HFFc6 (cell line): ENCODE measurements at places on chromosomes 16 and 17. TPM values are rescaled to one million over a fixed set of nuclear protein-coding genes. Genes with fewer than 3 reads are reported as not detected.

Gene MYO15A
- 0.12 to 0.15 TPM in 2 of 3 replicates, not detected in the other for total RNA-seq

Gene TAF1C
- total RNA-seq, result 27.3 to 30.8 TPM (median 28.2 TPM) in 3 replicates

Gene SECTM1
- 1.5 to 2.8 TPM (median 2.0 TPM) in 3 replicates for total RNA-seq

Gene ITGB4
- total RNA-seq, result 0.70 and 0.85 TPM in 2 replicates

Gene KRTAP9-8
- total RNA-seq, result not detected in 3 replicates

Gene SMIM36
- not detected in 3 replicates for total RNA-seq

Gene CBX2
- 1.2 to 2.0 TPM (median 1.5 TPM) in 3 replicates for total RNA-seq

Gene KRT25
- total RNA-seq, result not detected in 3 replicates

Gene ABCC12
- total RNA-seq, result not detected in 3 replicates

Gene AANAT
- not detected in 3 replicates for total RNA-seq

Gene TBC1D3E
- not detected in 3 replicates for total RNA-seq

Gene TP53TG3
- not detected in 3 replicates for total RNA-seq

Gene PRSS21
- not detected in 3 replicates for total RNA-seq

Gene ETV4
- 4.5 to 5.7 TPM (median 5.5 TPM) in 3 replicates for total RNA-seq

Gene OR2C1
- not detected in 3 replicates for total RNA-seq

Gene PTGES3L
- 1.0 to 1.5 TPM (median 1.1 TPM) in 3 replicates for total RNA-seq

Gene TMEM204
- 17.5 to 28.5 TPM (median 27.7 TPM) in 3 replicates for total RNA-seq

Gene LGALS9B
- total RNA-seq, result not detected in 3 replicates

Gene CRYM
- not detected in 2 replicates for total RNA-seq
